ENCODE measurements at places on chromosomes 6 and 20. TPM values are rescaled to one million over a fixed set of nuclear protein-coding genes. Genes with fewer than 3 reads are reported as not detected.

DNA sequence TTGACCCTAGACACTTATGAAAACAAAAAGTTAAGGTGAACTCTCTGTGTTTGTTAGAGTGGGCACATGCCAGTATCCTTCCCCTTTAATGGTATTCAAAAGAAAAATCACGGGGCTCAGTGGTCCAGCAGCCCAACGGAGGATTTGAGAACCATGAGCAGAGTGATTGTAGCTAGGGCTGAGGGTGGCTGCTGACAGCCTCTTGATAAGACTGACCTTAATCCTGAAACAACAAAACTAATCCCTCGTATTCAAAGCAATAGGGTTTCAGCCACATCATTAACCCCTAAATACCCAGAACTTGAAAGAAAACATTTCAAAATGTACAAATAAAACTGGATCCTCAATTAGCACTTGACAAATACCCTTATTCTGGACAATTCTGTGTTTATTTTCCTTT is 95.1 kb downstream of the SNAP25 start:
- peaks cover 11% of the 10 kb centered on the region for H3K4me1 ChIP-seq
- H3K36me3 ChIP-seq: no peaks in the 10 kb centered on the region
- H3K4me3 ChIP-seq: no peak overlapping the region
- no peak overlapping the region for H3K27ac ChIP-seq
- H3K27me3 ChIP-seq: no peaks in the 10 kb centered on the region

- no peak overlapping the region for H3K4me3 ChIP-seq
- H3K27ac ChIP-seq: no peak overlapping the region
- no peaks in the 10 kb centered on the region for H3K36me3 ChIP-seq
These were observed 21.4 kb downstream of the PTK7 start for GRCh38 chr6:43097502-43097901.

- H3K36me3 ChIP-seq: no peaks in the 10 kb centered on the region
- H3K4me3 ChIP-seq: no peak overlapping the region
- no peaks in the 10 kb centered on the region for H3K27me3 ChIP-seq
These were observed 3.9 kb upstream of the NECAB3 start for GRCh38 chr20:33677991-33678702.

- H3K4me3 ChIP-seq: no peak overlapping the region
- no peak for DNase-seq
- no peaks in the 10 kb centered on the region for H3K27me3 ChIP-seq
- no peak overlapping the region for H3K27ac ChIP-seq
- H3K36me3 ChIP-seq: no peaks in the 10 kb centered on the region
These were observed 69.1 kb downstream of the LCA5 start for GRCh38 chr6:79468116-79468515.

DNA sequence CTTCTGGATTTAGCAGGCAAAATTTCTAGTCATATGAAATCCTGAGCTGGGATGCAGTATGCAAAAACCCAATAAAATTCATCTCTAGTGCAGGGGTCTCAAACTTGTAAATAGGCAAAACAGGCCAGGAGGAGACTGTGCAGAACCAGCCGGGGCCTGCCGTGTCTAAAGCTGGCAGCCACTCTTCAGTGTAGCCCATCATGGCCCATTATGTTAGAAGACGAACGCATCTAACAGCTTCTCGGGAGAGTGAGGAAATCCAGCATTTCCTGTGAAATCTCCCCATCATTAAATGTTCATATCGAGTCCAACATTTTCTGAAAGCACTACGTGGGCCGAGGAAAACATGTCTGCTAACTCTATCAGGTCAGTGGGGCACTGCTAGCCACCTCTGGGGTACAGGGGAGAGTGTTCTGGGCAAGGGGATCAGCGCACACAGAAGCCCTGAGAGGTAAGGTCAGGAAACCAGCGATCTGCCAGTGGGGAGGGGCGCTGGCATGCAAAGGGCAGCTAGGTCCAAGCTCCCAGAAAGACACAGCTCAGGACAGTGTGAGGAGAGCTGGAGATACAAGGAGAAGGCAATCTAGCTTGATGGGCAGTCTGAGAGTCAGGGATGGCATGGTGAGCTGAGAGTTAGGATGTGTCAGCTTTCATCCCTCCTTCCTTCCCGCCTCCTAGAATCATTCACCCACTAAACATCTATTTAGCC is 144.2 kb downstream of the PREX1 start:
- no peaks in the 10 kb centered on the region for H3K27me3 ChIP-seq

GRCh38 chr6:136593748-136594490 is 43.7 kb upstream of the MAP7 start:
- DNase-seq: no peak
- H3K4me1 ChIP-seq: no peaks in the 10 kb centered on the region
- H3K27me3 ChIP-seq: no peaks in the 10 kb centered on the region
- no peak overlapping the region for H3K4me3 ChIP-seq

DNA sequence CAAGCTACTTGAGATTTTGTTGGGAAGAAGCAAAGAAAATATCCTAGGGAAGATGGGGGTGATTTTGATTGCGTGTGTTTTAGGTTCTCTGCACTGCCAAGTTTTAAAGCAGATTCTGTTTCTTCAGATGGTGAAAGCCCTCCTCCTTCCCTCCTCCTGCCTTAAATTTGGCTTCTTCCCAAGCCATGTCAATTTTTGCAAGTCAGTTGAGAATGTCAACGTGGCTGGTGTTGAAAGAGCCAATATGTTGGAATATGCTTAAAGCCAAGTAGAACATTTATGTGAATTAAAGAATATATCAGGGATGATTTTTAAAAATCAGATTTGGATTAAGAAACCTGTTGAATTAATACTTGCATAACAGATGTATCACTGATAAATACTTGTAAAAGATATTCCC is 270.8 kb downstream of the ARID1B start:
- H3K36me3 ChIP-seq: no peaks in the 10 kb centered on the region
- no peak overlapping the region for H3K4me3 ChIP-seq
- no peaks in the 10 kb centered on the region for H3K4me1 ChIP-seq
- H3K27me3 ChIP-seq: no peaks in the 10 kb centered on the region

DNA sequence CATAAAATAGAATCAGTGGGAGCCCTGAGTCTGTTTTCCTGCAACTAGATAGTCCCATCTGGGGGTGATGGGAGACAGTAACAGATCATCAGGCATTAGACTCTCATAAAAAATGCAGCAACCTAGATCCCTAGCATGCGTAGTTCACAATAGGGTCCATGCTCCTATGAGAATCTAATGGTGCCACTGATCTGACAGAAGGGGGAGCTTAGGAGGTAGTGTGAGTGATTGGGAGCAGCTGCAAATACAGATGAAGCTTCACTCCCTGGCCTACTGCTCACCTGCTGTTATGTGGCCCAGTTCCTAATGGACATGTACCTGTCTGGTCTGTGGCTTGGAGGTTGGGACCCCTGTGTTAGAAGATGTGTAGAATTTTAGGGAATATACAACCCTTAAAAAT is 904.5 kb upstream of the EPHA7 start:
- DNase-seq: no peak

DNA sequence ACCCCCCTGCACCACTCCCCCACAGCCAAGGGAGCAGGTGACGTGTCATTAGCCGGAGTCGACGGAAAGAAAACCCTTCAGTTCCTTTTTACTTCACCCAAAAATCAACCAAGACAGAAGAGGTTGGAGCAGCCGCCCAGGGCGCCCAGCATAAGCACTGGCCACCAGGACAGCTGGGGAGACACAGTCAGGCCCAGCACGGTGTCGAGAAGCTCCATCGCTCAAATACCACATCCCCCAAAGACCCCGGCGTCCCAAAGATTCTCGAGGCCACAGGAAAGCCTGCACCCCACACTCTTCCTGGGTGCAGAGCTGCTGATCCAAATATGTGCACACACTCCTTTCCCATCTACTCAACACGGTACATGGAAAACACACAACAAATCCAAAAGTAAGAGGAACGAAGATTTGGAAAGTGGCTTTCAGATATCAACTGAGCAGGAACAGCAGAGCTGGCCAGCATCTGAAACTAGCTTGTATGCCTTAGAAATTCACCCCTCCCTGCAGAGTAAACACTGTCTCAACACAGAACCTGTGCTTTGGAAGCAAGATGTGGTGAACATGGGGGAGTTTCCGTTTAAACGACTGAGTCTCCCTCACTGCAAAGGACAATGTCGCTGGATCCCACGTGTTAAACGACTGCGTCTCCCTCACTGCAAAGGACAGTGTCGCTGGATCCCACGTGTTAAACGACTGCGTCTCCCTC is 54.6 kb downstream of the DLL1 start:
- DNase-seq: no peak
- no peak overlapping the region for H3K4me3 ChIP-seq
- H3K27me3 ChIP-seq: peaks cover 13% of the 10 kb centered on the region

DNA sequence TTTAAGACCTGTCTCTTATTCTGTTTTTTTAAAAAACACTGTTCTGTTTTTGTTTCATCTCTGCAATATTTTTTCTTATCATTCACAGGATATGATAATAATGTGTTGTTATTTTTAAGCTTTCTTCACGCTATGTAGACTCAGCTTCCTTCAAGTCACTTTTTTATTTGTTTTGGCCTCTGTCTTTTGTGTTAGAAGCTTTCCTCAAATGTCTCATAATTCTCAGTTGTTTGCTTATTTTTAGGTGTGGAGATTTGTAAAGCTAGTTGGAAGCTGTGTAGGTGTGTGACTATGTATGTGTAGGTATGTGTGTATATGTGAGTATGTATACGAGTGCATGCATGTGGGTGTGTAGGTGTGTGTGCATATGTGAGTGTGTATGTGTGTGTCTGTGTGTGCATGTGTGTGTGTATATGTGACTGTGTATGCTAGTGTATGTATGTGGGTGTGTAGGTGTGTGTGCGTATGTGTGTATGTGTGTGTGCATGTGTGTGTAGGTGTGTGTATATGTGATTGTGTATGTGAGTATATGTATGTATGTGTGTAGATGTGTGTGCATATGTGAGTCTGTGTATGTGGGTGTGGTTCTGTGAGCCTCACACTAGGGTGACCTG is 16.3 kb upstream of the VEGFA start:
- H3K4me3 ChIP-seq: no peak overlapping the region
- no peak for DNase-seq
- no peaks in the 10 kb centered on the region for H3K27me3 ChIP-seq
- H3K36me3 ChIP-seq: no peaks in the 10 kb centered on the region

DNA sequence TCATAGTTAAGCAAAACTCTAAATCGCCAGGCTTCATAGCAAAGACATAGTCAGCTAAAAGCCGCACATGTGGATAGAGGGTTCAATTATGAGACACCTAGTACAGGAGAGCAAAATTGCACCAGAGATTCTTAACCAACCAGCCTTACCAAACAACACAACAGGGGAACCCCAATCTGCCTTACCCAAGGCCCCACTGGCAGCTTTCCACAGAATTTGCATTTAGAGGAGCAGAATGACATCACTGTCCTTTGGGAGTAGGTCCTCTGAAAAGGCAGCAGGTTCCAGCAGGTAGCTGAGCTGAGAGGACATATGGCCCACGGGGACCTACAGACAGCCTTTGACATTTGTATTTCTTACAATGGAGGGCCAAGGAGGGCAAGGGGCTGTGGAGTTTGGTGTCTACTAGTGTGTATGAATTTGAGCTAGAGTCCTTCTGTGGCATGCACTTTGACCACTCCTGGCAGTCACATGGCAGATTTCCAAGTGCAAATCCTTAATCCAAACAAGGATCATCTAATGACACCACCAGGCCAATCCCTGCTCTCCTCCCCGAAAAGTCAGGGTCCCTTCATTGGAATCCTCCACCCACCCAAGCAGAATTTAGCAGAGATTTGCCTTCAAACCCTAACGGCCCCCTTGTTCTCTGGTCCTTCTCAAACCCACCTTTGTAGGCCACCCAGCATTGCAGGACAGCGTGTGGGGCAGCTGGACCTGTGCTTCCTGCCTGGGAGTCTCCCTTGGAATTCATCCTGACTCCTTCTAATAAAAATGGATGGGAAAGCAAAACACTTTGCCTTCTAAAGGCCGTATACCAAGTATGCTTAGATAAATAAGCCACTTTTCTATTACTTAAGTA is 171.2 kb upstream of the SUPT3H start:
- H3K27ac ChIP-seq: no peak overlapping the region
- no peaks in the 10 kb centered on the region for H3K36me3 ChIP-seq
- H3K4me3 ChIP-seq: no peak overlapping the region

- peaks cover 24% of the 10 kb centered on the region for H3K27me3 ChIP-seq
- no peak for DNase-seq
- no peaks in the 10 kb centered on the region for H3K36me3 ChIP-seq
- H3K27ac ChIP-seq: no peak overlapping the region
- no peaks in the 10 kb centered on the region for H3K4me1 ChIP-seq
- no peak overlapping the region for H3K4me3 ChIP-seq
These were observed 100.0 kb downstream of the OR2B2 start for GRCh38 chr6:27812078-27812804.

GRCh38 chr6:3330199-3330598 is 71.5 kb downstream of the PSMG4 start:
- no peak for DNase-seq
- H3K27me3 ChIP-seq: no peaks in the 10 kb centered on the region
- no peaks in the 10 kb centered on the region for H3K36me3 ChIP-seq
- H3K27ac ChIP-seq: peak overlapping the region; percentile 41
- no peak overlapping the region for H3K4me3 ChIP-seq
- H3K4me1 ChIP-seq: peaks cover 2% of the 10 kb centered on the region

GRCh38 chr6:57267586-57268293 is 45.6 kb upstream of the RAB23 start:
- H3K27me3 ChIP-seq: no peaks in the 10 kb centered on the region
- H3K4me3 ChIP-seq: no peak overlapping the region
- no peaks in the 10 kb centered on the region for H3K36me3 ChIP-seq

DNA sequence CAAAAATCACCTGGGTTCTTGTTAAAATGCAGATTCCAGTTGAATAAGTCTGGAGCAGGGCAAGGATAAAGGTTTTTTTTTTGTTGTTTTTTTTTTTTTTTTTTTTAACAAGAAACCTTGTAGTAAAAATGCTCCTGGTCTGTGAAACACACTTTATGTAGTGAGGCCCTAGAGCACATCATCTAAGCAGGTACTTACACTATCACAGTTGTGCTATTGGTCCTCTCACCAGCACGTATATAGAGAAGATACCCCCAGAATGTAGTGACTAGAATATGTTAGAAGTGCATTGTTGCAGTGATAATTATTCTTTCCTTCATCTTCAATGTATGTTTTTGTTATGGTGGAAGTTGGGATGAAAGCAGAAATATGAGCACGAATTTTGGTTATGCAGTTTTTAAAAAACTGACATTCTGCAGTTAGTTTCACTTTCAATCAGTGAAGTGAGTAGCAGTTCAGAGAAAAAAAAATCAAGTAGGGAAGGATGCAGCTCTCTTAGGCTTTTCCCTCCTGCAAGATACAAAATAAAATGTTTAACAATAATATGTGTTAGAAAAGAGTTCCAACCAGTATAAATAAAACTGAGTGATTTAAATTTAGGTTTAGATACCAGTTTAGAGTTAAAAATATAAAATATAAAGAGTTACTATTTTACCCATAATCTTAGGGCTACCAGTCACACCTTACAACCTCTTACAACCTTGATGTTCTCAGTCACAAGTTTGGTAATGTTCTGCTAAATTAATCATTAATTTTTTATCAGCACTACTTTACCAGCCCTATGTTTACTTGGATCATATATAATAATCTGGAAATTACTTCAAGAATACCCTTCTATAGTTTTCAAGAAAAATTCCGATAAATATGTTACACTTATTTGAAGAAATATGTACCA is 9.2 kb upstream of the DEFB113 start:
- H3K27me3 ChIP-seq: no peaks in the 10 kb centered on the region
- no peaks in the 10 kb centered on the region for H3K4me1 ChIP-seq
- H3K36me3 ChIP-seq: no peaks in the 10 kb centered on the region
- no peak overlapping the region for H3K4me3 ChIP-seq
- no peak overlapping the region for H3K27ac ChIP-seq
- no peak for DNase-seq

The LPA gene
- not detected for total RNA-seq

The TBXT gene
- not detected for total RNA-seq

The BPI gene
- not detected for total RNA-seq

The NKAIN2 gene
- 15.1 TPM for total RNA-seq

The CCN6 gene
- 0.42 TPM for total RNA-seq

The GSTA1 gene
- total RNA-seq: not detected

The PCSK2 gene
- total RNA-seq: 2.2 TPM

The UNC5CL gene
- 1.6 TPM for total RNA-seq

The UFL1 gene
- 16.5 TPM for total RNA-seq
